ENCODE measurements at places on chromosomes 3 and 15. TPM values are rescaled to one million over a fixed set of nuclear protein-coding genes. Genes with fewer than 3 reads are reported as not detected.

GOLGA8Q gene
- total RNA-seq = not detected

PRR20G gene
- total RNA-seq = not detected

CNTN6 gene
- total RNA-seq = not detected

GOLGA8M gene
- not detected for total RNA-seq

MOBP gene
- not detected for total RNA-seq

ZNF501 gene
- total RNA-seq = 11.9 TPM

AQP9 gene
- not detected for total RNA-seq

FBXO40 gene
- not detected for total RNA-seq

STRIT1 gene
- not detected for total RNA-seq

PRKAR2A gene
- 25.3 TPM for total RNA-seq

ALPK3 gene
- 0.97 TPM for total RNA-seq

CD200 gene
- 42.0 TPM for total RNA-seq

TTC21A gene
- total RNA-seq = 0.90 TPM

CCRL2 gene
- 3.6 TPM for total RNA-seq

CPNE9 gene
- total RNA-seq = not detected

LIPC gene
- total RNA-seq = 0.90 TPM

ZNF774 gene
- total RNA-seq = 0.32 TPM

HDGFL3 gene
- 14.6 TPM for total RNA-seq

GOLGA8R gene
- total RNA-seq = 1.8 TPM

C3orf20 gene
- total RNA-seq = not detected

MASP1 gene
- total RNA-seq = 9.1 TPM

TMEM108 gene
- 0.81 TPM for total RNA-seq

ALDH1A3 gene
- total RNA-seq = 53.0 TPM

TRIM71 gene
- total RNA-seq = not detected

USP50 gene
- total RNA-seq = not detected

MYEF2 gene
- total RNA-seq = 8.3 TPM

KBTBD13 gene
- not detected for total RNA-seq

ZNF662 gene
- total RNA-seq = 0.36 TPM

CCDC191 gene
- 2.3 TPM for total RNA-seq

ISLR gene
- total RNA-seq = 89.9 TPM

NAA80 gene
- 8.1 TPM for total RNA-seq

NEK11 gene
- 1.9 TPM for total RNA-seq

CCR3 gene
- not detected for total RNA-seq

MST1R gene
- total RNA-seq = not detected

PCSK6 gene
- 12.6 TPM for total RNA-seq

TRAK1 gene
- total RNA-seq = 21.1 TPM

RHOV gene
- total RNA-seq = not detected

DMXL2 gene
- total RNA-seq = 6.5 TPM

WDR93 gene
- total RNA-seq = not detected

SERINC4 gene
- total RNA-seq = not detected

TBC1D21 gene
- not detected for total RNA-seq

ARPP19 gene
- total RNA-seq = 47.1 TPM

RETNLB gene
- total RNA-seq = not detected

SENP5 gene
- total RNA-seq = 18.8 TPM

SERPINI2 gene
- total RNA-seq = not detected

PLA2G4F gene
- total RNA-seq = not detected

TIPIN gene
- total RNA-seq = 5.4 TPM

NAALADL2 gene
- 3.8 TPM for total RNA-seq

MED12L gene
- 1.8 TPM for total RNA-seq

RBP2 gene
- total RNA-seq = not detected

PROS1 gene
- 212 TPM for total RNA-seq

PAQR5 gene
- 6.5 TPM for total RNA-seq

CLEC3B gene
- total RNA-seq = 203 TPM

COL6A5 gene
- total RNA-seq = not detected

C3orf85 gene
- not detected for total RNA-seq

GPX1 gene
- total RNA-seq = 365 TPM
